Thymus (tissue), 14 donors: ENCODE measurements at places on chromosomes 11 and 22. TPM values are rescaled to one million over a fixed set of nuclear protein-coding genes. Genes with fewer than 3 reads are reported as not detected.

The RAB39A gene
- 0.66 TPM for polyA plus RNA-seq

The SHANK2 gene
- 0.09 TPM for polyA plus RNA-seq

DNA sequence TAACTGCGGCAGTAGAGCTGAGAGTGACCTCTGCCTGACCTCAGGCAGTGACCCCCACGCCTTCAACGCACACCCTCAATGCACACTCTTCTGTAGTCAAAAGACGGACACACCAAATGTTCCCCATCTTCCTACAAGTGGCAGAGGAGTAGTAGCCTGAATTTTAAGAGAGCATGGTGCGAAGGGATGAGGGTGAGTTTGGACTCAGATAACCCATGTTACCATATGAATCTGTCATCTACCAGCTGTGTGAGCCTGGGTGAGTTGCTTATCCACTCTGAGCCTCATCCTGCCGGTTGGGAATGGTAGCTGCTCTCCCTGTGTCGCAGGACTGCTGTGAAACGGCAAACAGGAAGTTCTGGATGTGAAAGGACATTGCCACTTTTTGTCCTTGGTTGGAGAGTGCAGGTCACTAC, 20.6 kb upstream of the ROBO3 start:
- DNase-seq, result no peak

DNA sequence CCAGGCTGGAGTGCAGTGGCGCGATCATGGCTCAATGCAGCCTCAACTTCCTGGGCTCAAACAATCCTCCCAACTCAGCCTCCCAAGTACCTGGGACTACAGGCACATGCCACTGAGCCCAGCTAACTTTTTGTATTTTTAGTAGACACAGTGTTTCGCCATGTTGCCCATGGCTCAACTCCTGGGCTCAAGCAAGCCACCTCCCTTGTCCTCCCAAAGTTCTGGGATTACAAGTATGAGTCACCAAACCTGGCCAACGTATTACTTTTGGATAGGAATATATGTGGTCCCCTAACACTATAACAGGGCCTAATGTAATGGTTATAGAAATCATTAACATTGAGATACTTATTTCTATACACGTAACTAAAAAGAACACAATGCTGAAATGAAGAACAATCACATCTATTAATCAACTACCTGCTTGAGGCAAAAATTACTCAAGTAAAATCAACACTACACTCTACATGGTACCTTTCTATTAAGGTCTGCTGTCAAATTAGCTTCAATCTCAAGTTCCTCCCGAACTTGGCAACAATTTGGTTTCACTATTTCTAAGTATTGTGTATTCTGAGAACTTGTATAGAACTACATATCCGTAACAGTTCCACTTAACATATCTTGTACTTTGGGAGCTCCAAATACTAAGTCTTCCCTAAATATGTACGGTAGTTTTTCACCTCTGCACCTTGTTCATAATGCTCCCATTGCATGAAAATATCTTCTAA, 124.9 kb downstream of the FCHSD2 start:
- no peak for DNase-seq

- no peak for DNase-seq
These were observed 444 bp downstream of the CAVIN3 start for GRCh38 chr11:6319704-6320410.

The SYT13 gene
- polyA plus RNA-seq, result 0.25 TPM

DNA sequence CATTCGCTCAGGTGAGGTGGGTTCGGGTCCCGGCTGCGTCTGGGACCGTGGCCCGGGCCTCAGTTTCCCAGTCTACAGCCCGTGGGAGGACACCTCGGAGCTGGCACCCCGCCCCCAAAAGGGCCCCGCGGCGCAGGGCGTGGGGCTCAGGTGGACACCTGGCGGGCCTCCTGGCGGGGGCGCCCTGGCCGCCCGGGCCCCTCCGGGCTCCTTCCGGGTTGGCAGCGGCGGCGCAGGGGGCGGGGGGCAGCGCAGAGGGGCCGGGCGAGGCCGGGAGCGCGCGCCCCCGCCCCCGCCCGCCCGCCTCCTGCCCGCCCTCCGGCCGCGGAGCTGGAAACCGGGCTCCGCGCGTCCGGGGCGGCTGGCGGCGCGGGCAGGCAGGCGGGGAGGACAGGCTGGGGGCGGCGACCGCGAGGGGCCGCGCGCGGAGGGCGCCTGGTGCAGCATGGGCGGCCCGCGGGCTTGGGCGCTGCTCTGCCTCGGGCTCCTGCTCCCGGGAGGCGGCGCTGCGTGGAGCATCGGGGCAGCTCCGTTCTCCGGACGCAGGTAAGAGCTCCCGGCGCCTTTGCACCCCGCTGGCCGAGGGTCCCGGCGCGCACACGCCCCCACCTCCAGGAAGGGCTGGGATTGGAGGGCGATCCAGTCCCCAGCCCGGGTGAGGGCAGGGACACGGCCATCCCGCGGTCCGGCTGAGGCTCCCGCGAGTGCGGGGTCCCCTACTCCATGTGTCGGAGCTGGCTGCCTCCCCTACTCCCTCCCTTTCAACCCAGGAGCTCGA, at the start of gene EMID1:
Gene EMID1 (plus strand): TSS at position 303 of the 778 bp plus-strand sequence. CDS start 143 bp downstream, at position 446.
- no peak for DNase-seq

The SCGB2A2 gene
- 38.8 TPM for polyA plus RNA-seq

The TRIM51 gene
- not detected for polyA plus RNA-seq

DNA sequence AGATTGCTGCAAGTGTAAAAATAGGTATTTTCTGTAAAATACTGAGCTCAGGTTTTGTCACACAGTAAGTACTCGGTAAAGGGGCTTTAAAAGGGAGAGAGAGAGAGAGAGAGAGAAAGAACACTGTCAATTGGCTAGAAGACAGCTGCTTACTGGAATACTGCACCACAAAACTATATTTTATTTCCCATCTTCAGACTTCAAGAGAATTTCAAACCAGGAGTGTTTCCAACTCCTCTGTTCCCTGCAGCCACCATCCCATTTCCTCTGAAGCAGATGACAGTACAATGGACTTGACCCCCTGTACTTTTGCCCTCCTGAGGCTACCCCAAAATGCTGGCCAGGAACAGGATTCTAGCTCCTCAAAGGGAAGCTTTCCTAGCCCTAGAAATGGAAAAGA, 89.7 kb downstream of the RELT start:
- no peak for DNase-seq

The LGALS12 gene
- polyA plus RNA-seq, result 0.21 TPM

The TRPM5 gene
- polyA plus RNA-seq, result 0.55 TPM

GRCh38 chr22:32617903-32618302, 143.3 kb downstream of the FBXO7 start:
- no peak for DNase-seq

DNA sequence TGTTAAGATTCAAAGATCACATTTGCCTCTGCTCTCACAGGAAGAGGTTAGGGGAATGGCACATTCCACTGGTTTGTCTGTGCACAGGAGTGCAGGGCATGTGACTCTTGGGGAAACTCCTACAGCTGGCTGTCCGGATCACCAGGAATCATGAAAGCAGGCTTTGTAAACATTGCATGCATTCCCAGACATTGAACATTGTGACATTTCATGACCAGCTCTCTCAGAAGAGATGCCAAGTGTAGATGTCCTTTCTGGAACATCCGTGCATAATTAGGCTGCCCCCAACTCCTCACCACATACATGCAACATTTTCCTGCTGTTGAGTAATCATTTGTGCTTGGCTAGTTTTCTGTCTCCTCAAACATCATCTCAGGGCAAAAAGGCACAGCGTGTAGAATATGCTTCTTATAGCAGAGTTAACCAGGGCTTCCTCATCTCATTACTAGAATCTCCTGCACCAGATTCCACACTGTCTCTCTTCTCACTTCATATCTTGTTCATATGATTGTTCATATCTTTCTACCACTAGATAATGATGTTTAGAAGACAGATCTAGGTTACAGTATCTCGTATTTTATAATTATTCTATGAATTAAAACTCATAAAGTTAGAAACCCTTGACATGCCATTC, 694.7 kb downstream of the NTM start:
- no peak for DNase-seq

The LMNTD2 gene
- 5.8 TPM for polyA plus RNA-seq

The MS4A15 gene
- 0.23 TPM for polyA plus RNA-seq

The SREBF2 gene
- polyA plus RNA-seq, result 41.0 TPM

The MS4A1 gene
- polyA plus RNA-seq, result 98.4 TPM

The PAAF1 gene
- polyA plus RNA-seq, result 24.7 TPM

GRCh38 chr11:85823816-85824215, 12.9 kb upstream of the SYTL2 start:
- DNase-seq, result peak; percentile 49

- DNase-seq, result peak; percentile 73
These were observed at the start of gene MED15 for GRCh38 chr22:20507253-20508066. TSS of gene MED15 (plus strand) at chr22:20507610. CDS start at chr22:20507679, 69 bp downstream.

The C11orf52 gene
- polyA plus RNA-seq, result 3.6 TPM

The OR8B12 gene
- polyA plus RNA-seq, result not detected

The RFPL2 gene
- polyA plus RNA-seq, result 0.23 TPM

- DNase-seq, result no peak
These were observed 47.9 kb upstream of the FLI1 start for GRCh38 chr11:128645968-128646367.

The SRRD gene
- 18.5 TPM for polyA plus RNA-seq

- no peak for DNase-seq
These were observed 15.3 kb upstream of the MRTFA start for GRCh38 chr22:40651563-40652501.

DNA sequence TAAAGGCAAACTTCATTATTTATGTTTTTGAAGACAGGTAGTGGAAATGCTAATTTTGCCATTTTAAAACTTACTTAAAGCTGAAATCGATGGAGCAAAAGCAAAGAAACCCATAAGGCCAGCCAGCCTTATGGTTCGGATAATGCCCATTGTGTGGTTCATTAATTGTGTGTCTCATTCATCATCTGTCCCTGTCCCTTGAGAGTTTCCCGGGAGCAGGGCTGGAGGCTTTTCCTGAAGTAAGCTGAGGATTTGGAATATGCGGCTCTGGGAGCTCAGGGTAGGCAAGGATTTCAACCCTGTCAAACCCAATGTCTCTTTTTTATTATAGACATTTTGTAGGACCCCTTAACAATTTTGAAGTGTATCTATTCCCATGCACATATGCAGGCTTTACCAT, 790.0 kb upstream of the KIRREL3 start:
- no peak for DNase-seq
